ENCODE measurements at places on chromosomes 12 and 14.

- no peak for DNase-seq
These were observed 6.0 kb downstream of the C2CD5 start for GRCh38 chr12:22538311-22538710.

DNA sequence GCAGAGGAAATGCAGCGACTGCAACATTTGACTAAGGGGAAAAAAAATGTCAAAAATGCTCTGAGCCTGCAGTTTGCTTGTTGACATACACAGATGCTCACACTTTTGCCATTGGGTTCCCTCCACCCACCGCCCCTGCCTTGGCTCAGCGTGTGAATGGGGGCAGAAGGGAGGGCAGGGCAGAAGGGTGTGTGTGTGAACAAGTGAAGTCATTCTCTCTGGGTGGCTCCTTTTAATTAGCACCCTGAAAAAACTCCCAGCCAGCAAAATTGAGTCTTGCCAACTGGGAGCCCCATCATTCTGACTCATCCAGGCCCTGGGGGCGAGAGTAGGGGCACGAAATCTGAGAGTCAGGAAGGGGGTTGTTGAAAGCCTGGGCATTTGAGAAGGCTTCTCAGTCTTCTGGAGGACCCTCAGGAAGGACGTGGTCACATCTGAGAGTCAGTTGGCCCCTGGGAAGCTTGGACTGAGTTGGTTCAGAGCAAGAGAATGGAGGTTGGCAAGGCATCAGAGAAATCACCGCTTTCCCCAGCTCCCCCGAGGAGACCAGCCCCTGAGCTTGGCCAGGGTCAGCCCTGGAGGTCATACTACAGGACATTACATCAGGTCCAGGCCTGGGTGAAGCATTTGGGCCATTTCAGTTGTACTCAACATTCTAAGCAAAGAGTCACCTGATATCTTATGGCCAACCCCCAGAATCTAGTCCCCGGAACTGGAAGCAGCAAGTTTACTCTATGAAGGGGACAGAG is 22.7 kb upstream of the KRT78 start:
- DNase-seq = no peak

DNA sequence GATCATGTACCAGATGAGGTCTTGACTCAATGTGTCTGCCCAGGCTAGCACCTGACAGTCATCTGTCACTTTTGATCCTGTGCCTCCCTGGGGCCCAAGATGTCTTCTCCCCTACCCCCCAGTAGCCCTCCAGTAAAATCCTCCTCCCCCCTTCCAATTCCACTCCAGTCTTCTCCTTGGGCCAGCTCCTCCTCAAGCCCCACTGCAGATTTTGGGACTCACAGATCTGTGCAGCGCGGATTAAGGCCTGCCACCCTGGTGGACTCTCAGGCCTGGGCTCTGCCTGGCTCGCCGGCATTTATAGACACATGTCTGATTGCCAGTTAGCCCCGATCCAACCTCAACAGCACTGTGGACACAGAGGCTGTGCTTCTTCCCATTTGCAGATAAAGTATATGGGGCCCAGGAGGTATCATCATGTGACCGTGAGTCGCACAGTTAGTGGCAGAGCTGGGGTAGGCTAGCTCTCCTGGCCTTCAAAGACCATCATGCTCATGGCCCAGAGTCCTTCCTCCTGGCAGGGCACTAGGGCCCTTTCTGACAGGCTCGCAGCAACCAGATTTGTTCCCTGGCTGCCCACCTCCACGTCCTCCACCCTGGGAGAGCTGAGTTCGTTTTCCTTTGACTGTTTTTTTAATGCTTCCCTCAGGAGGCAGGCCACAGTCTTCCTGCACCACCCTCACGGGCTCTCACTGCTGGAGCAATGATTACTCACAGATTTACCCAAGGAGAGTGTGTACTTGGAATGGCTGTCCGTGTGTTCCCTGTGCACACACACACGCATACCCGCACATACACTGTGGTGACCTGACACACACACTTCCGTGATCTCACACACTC is 98.3 kb upstream of the DIO3 start:
- no peak for DNase-seq

DNA sequence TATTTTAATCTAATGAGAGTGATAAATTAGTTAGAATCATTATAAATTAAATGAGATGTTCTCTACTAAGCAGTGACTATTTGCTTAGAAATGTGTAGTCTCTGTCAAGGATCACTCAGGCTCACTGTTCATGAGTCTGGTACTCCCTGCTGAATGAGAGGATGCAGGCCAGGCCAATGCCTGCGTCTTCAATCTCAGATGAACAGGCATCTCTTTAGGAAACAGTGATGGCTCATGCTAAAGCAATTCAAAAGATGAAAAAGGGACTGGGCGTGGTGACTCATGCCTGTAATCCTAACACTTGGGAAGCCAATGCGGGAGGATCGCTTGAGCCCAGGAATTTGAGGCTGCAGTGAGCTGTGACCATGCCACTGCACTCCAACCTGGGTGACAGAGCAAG is 106.8 kb downstream of the ZFC3H1 start:
- DNase-seq = no peak

- DNase-seq = peak; percentile 23
These were observed 120.8 kb downstream of the GXYLT1 start for GRCh38 chr12:42023733-42024494.

- no peak for DNase-seq
These were observed 18.9 kb downstream of the CNTN1 start for GRCh38 chr12:40711121-40711520.

- no peak for DNase-seq
These were observed 74.4 kb downstream of the PAPLN start for GRCh38 chr14:73311708-73312030.

DNA sequence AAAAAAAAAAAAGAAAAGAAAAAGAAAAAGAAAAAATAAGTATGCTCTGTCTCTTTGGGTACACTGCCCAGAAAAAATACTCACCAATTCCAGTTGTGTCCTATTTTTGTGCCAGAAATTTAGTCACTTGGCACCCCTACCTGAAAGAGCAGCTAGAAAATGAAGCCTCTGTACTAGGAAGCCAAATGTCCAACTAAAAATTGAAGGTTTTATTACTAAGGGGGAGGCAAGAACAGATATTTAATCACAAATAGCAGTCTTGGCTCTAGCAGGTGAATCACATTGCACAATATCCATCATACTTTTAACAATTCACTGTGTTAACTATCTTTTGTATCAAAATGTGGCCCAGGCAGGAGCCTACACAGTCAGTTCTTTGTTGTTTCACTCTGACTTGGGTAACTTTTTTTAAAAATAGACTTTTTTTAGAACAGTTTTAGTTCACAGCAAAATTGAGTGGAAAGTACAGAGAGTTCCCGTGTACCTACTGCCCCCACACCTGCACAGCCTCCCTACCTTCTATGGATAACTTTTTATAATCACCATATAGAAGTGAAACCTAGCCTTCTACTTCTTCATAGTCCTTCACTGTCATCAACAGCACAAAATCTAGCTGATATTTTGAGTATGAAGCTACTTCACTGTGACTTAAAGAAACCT is 87.1 kb upstream of the ATF7IP start:
- DNase-seq = no peak

- no peak for DNase-seq
These were observed 38.9 kb downstream of the FBXO33 start for GRCh38 chr14:39393289-39393688.

DNA sequence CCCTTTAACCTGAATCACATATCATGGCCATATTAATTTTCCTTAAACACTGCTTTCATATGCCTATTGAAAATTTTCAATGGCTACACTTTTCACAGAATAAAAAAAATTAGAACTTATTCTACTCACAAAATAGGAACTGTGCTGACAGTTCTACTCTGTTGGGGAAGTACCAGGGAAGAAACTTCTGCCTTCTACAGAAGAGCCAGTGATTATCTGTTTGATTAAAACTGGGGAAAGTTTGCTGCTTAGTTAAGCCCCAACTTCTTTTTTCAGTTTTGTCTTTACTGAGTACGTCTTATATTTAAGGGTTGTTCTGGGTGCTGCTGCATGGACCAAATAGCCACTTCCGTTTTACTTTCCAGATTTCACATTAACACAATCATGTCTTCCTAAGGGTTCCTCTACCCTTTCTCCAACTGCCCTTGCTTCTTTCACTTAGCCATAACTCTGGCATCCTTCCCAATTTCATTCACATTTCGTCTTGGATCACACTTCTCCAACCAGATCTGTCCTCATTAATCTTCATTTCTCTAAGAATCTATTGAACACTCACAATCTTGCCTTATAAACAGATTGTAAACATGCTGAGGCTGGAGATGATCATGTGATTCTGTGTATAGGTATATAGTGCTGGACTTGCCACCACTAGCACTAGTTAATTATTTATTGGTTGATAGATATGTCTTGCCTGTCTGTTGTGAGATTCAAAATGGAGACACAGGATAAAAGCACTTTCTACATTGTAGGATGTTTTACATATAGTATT is 1.9 kb upstream of the SEL1L start:
- DNase-seq = no peak

DNA sequence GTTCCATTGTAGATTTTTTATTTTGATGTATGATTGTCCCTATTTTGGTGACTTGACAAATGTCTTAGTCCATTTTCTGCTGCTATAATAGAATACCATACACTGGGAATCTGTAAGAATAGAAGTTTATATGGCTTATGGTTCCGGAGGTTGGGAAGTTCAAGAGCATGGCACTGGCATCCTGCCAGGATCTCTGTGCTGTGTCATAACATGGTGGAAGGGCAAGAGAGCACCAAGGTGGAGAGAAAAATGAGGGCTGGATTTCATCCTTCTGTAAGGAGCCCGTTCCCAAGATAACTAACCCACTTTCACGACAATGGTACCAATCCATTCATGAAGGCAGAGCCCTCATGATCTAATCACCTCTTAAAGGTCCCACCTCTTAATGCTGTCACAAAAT is 176.7 kb downstream of the TMEM132D start:
- no peak for DNase-seq

DNA sequence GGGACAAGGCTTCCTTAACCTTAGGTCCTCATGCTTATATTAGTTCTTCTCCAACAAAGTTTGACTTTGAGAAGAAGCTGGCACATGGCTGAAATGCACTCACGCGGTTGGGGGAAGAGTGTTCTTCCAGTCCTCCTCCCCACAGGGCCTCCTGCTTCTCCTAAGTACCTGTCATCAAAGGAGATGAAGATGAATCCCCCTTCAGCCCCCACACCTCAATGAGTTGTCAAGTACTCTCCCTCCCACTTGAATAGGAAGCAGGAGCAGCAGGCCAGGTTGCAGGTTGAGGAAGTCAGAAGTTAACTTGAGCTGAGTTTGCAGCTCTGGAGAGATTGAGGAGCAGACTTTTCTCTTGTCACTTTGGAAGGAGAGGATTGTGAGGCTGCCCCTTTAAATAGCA is 2.9 kb upstream of the PDE1B start:
- no peak for DNase-seq

DNA sequence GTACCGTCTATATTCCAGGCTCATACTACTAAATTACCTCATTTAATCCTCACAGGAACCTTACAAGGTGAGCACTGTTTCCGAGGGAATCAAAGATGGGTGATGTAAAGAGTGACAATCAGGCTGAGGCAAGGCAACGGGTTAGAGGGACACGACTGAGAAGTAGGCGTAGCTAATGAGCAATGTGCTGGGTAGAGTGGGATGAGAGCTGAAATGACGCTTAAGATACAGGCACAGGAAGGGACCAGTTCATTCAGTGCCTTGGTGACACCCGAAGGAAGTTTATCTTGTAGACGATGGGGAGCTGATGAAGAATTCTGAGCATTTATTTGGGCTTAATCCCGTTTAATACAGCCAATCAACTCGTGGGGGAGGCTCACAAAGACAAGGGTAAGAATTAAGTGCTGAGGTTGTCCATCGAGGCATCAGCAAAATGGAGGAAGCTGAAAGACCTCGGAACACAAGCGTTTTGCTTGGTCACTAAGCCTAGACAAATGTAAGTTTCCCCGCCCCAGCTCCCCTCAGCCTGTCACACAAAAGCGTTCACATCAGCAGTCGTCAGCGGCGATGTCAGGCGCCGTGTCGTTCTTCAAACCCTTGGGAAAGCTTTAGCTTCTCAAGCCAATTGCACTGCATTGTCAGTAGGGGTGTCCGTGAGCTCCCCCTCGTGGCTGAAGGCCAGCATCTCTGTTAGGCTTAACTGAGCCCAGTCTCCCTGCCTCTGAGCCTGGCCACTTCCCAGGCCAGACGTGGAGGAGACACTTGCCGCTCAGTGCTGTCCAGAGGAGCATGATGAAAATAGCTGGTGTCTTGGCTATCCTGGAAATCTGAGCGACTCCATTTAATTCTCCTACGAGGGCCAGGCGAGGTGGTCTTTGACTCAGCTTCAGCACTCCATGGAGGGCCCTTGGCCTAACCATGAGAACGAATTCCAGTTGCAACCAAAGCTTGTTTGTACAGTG is 288.5 kb upstream of the G2E3 start:
- peak; percentile 45 for DNase-seq

DNA sequence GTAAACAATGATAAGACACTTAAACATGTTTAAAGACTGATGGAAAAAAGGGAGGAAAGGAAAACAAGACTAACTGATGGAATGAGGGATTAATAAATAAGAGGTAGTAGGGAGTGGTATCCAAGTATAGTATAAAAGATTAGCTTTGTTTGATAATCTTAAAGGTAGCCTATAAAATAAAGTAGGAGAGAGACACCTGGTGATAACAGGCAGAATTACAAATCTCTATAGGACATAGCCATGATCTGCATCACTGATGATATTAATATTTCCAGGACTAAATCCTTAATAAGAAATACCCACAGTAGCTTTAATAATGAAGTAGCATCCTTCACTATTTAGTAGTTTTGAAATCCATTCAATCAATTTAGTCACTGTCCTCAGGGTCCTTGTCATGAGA is 30.4 kb downstream of the DLGAP5 start:
- peak; percentile 17 for DNase-seq

GRCh38 chr14:74297986-74298385 is 4.7 kb downstream of the ABCD4 start:
- DNase-seq = no peak

DNA sequence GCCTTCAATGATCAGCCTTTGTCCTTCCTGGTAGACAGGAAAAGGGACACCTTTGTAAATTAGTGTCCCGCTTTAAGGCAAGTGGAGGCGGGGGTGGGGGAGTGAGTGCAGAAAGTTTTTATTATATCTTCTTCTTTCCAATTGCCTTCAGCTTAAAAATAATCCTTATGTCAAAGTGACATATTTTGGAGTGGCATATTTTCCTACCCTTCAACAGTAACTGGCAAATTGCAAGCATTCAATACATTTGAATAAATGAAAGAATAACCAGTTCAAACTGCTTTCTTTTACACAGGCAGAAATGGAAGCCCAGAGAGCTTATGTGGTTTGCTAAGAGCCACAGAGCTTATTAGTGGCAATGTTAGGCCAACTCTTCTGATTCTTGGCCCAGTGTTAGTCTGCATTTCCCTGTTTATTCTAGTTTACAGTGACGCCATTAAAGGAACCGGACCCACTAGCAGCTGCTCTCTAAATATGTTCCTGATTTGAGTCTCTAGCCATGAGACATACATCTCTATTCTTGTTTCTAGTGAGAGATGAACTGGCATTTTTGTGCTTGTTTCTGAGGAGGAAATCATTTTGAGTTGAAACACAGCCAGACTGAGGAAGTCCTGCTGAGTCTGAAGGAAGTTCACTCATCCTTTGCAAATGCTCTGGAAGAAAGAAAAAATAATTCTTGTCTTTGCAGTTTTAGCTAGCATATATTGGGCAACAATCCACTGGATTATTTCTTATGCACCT is 468.7 kb downstream of the NOVA1 start:
- DNase-seq = no peak

- DNase-seq = peak; percentile 31
These were observed 99.1 kb upstream of the NAP1L1 start for GRCh38 chr12:76183459-76184186.

- DNase-seq = no peak
These were observed 156.5 kb upstream of the EEA1 start for GRCh38 chr12:93085383-93086287.

Measured in T-helper 2 cell (primary cell).